ENCODE measurements at places on chromosomes 4 and X.

DNA sequence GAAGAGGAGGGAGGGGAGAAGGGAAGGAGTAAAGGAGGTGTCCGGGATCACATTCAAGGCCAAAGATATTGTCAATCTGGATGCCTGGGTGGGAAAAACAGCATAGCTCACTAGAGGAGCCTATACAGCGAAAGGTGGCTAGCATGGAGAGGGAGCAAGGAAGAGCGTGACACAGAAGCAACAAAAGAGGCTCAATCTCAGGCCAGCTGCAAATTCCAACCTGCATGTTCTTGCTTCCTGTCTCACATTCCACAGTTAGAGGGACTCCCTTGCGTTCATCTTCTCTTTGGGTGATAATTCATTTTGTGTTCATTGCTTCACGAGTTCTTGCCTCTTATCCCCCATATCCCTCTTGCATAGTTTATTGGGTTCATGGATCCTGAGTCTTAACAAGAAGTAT is 3.0 kb upstream of the CLNK start:
- no peak for DNase-seq
- no peak overlapping the region for H3K27ac ChIP-seq
- no peak overlapping the region for H3K4me3 ChIP-seq
- peaks cover 3% of the 10 kb centered on the region for H3K4me1 ChIP-seq
- H3K36me3 ChIP-seq, result no peaks in the 10 kb centered on the region

GRCh38 chr4:156784970-156785369 is 186.6 kb downstream of the PDGFC start:
- DNase-seq, result no peak
- no peaks in the 10 kb centered on the region for H3K27me3 ChIP-seq
- no peaks in the 10 kb centered on the region for H3K36me3 ChIP-seq
- no peak overlapping the region for H3K4me3 ChIP-seq
- no peak overlapping the region for H3K27ac ChIP-seq

- no peak overlapping the region for H3K4me3 ChIP-seq
- no peak for DNase-seq
- no peaks in the 10 kb centered on the region for H3K4me1 ChIP-seq
Observed at GRCh38 chrX:133258481-133258880, 40.3 kb upstream of the TFDP3 start.

DNA sequence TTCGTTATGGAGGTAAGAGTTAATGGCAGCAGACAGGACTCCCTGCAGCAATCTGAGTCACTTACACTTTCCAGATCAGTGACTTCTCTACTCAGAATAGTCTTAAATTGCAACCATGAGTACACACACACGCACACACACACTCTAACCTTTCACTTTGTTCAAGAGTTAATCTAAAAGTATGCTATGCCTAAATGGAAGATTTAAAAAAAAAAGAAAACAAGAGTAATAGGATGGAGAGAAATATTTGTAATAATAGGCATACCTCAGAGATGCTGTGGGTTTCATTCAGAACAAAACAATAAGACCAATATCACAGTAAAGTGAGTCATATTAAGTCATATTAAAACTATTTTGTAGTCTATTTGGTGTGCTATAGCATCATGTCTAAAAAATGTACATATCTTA is 969.1 kb upstream of the PCDH10 start:
- no peaks in the 10 kb centered on the region for H3K27me3 ChIP-seq
- no peak overlapping the region for H3K27ac ChIP-seq
- H3K36me3 ChIP-seq, result no peaks in the 10 kb centered on the region
- H3K4me3 ChIP-seq, result no peak overlapping the region
- H3K4me1 ChIP-seq, result no peaks in the 10 kb centered on the region

GRCh38 chr4:184961660-184962059 is 56.6 kb upstream of the HELT start:
- H3K27ac ChIP-seq, result no peak overlapping the region
- peaks cover 11% of the 10 kb centered on the region for H3K4me1 ChIP-seq
- H3K4me3 ChIP-seq, result no peak overlapping the region

DNA sequence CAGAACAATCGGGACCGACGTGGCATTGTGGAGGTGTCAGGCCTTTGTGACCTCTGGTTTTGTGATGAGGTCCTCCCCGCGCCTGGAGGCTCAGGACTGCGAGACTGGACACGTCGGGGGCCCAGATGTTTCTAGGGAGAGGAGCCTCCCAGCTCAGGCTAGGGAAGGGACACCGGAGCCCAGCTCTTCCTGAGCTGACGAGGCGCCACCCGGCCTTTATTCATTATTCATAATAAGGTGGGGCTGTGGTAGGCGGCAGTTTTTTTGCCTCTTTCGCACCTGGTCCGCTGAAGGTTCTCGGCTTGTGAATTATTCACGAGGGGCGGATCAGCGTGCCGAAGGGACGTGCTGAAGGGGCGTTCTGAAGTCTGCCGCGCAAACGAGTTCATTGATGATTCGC is 2.3 kb upstream of the UBA1 start:
- H3K27me3 ChIP-seq, result no peaks in the 10 kb centered on the region
- H3K4me3 ChIP-seq, result peak overlapping the region; percentile 58
- H3K36me3 ChIP-seq, result peaks cover 6% of the 10 kb centered on the region
- peak overlapping the region; percentile 62 for H3K27ac ChIP-seq
- H3K4me1 ChIP-seq, result peaks cover 37% of the 10 kb centered on the region

GRCh38 chr4:73213916-73214653 is 44.5 kb downstream of the ANKRD17 start:
- H3K4me1 ChIP-seq, result peaks cover 9% of the 10 kb centered on the region
- no peak overlapping the region for H3K4me3 ChIP-seq
- DNase-seq, result no peak
- no peaks in the 10 kb centered on the region for H3K36me3 ChIP-seq
- H3K27me3 ChIP-seq, result no peaks in the 10 kb centered on the region

Data from tibial artery (tissue), 4 donors.